ENCODE measurements at places on chromosomes 3 and 15. TPM values are rescaled to one million over a fixed set of nuclear protein-coding genes. Genes with fewer than 3 reads are reported as not detected.

The GNAT1 gene
- not detected for polyA plus RNA-seq

DNA sequence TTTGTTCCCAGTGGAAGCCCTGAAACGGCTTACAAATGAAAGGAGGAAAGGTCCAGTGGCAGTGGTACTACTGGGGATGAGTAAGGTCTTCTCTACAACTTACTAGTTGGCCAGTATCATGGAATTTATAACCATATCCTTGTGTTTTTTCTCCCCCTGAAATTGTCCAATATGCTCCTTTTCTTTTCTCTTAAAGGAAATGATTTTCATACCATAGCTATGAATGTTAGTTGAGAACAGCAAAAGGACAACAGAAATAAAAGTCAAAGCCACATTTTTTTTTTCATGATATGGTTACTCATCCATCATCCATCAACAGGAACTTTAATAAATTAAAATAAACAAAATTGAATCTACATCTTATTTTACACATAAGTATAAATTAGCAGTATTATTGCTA is 450.4 kb downstream of the MFSD1 start:
- DNase-seq = peak; percentile 63

DNA sequence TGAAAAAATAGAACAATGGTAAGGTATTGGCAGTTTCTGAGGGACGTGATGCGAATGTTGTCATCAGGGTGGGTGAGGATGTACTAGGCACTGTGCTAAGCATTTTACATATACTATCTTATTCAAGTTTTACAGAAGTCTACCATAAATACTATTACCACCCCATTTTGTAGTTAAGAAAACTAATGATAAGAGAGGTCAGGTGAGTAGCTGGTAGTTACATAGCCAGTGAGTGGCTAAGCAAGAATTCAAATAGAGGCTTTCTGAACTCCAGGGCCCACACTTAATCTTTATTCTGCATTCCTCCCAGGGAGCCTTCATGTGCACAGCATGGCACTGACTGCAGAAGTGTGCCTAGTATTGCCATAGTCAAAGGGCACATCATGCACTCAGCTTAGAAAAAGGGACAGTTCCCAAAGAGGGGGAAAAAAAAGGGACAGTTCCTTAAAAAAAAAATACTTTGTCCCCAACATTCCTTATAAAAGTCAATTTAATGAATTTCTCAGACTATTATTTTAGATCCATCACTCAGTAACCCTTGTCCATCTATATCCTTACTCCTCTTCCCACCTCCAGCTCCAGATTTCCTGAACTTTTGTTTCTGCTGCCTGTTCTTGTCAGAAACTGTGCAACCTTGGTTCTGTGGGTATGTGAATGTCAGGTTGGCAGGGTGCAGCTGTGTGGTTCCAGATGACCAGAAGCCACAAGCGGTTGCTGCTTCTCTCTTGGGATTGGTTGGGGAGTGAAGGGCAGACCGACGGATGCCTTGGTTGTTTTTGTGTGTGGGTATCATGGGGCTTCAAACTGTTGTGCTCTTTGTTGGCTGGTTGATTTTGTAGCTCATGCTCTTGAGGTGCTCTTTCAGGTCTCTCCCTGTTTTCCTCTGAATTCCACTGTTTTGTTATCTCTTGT is 8.3 kb downstream of the MAPKBP1 start:
- no peak for DNase-seq

The PLA2G4D gene
- polyA plus RNA-seq = not detected

DNA sequence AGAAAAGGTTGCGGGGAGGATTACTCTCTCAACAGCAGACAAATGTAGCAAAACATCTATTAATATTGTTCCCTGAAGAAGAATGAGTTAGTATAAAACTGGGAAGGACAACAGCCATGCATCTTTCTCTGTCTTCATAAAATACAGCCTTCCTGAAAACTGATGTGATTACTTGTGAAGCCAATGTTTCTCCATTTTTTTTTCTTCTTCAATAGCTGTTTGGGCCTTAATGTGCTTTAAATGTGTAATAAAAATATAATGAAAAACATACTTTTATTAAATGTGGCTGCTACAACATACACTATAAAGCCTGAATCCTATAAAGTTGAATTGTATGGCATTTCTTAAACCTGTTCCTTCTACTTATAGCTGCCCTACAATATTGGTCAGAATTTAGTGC is 146.3 kb upstream of the LMCD1 start:
- DNase-seq = no peak

DNA sequence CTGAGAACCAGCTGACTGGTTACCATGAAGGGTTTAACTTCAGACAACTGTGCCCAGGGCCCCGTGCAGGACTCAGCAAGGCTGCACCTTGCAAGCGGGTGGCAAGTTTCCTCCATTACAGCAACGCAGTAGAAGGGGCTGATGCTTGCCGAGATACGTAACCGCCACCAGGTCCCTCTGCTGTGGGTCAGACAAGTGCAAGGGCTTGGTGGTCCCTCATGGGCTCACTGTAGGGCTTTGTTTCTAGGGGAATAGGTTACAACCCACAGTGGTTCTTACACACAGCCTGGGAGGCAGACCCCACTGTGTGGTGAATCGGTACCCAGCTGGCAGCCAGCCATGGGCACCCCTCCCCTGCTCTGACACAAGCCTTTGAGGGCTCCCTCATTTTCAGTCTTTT is 15.5 kb upstream of the SNRPA1 start:
- DNase-seq = no peak

The STRIT1 gene
- polyA plus RNA-seq = not detected

DNA sequence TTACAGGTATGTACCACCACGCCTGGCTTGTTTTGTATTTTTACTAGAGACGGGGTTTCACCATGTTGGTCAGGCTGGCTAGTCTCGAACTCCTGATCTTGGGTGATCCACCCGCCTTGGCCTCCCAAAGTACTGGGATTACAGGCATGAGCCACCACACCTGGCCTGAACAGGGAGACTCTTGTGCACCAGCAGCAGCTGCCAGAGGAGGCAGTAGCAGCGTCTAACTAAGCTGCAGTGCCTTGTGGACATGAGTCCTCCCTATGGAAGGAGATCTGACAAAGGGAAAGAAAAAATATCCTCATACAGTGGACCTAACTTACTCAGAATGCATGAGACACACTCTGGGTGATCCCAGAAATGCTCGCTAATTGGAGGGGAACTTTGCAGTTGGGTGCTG is 36.8 kb upstream of the NEO1 start:
- DNase-seq = no peak

- DNase-seq = no peak
Measured at GRCh38 chr15:85337425-85338074, 42.9 kb upstream of the AKAP13 start.

DNA sequence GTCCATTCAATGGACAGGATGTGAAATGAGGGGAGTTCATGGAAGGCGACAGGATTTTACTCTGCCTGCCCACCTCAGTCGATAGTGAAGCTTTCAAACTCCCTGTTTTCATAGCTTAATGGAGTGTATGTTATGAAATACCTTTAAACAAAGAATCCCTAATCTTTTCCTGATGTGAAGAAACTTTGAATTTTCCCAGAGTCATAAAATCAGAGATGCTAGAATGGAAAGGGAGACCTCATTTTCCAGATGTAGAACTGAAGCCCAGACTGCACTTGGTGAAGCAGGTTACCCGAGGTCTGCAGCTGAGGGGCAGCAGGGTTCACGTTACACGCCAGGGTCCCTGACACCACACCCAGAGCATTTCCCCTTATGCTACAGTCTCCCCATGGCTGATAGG is 34.7 kb upstream of the LACTB start:
- peak; percentile 45 for DNase-seq

GRCh38 chr3:32308378-32308777 is 69.9 kb downstream of the CMTM8 start:
- no peak for DNase-seq

DNA sequence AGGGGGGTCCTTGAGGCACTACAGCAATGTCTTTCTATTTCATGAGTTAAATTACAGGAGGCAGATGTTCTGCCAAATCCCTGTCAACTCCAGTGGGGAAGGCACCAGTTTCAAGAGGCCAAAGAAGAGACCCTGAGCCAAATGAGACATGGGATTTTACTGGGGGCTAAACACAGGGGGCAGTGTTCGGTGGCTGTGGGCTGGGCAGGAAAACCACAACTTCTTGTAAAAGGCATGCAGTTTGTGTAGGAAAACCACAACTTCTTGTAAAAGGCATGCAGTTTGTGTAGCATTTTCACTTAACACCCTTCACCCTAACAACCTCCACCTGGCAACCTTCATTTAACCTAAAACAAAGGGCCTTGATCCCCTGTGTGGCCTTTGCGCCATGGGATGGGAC is 61.0 kb downstream of the POLR2M start:
- no peak for DNase-seq

DNA sequence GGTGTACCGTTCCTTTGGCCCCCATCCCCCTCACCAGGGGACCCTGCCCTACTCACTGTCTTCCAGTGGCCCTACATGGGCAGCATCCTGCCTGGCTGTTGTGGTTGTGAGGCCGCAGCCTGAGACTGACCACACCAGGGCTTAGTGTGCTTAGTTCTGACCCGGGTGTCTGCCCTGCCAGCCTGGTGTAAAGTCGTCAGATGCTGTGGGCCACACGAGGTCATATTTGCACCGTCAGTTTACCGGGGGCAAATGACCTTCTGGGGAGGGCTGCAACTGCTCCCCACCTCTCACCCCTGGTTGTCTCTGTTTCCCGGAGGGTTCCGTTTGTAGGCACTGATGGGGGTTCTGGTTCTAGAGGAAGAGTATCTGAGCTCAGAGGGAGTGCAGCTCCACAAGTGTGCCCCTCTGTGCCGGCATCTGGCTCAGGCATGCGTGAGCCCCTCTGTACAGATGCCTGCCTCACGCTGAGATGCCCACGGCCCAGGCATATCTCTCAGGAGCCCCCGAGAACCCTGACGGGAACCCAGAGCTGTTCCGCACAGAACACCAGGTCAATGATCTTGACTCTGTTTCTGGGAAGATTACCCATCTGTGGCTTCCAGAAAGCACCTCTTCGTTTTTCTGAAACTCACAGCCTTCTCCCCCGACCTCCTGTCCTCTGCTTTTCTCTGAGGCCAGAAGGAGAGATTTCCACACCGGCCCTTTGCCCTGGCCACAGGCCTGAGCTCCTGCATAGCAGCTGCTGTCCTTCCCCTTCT is 19.2 kb downstream of the KLF13 start:
- no peak for DNase-seq

The CTXN2 gene
- not detected for polyA plus RNA-seq

The LYSMD4 gene
- 2.7 TPM for polyA plus RNA-seq

The C3orf52 gene
- 4.5 TPM for polyA plus RNA-seq

DNA sequence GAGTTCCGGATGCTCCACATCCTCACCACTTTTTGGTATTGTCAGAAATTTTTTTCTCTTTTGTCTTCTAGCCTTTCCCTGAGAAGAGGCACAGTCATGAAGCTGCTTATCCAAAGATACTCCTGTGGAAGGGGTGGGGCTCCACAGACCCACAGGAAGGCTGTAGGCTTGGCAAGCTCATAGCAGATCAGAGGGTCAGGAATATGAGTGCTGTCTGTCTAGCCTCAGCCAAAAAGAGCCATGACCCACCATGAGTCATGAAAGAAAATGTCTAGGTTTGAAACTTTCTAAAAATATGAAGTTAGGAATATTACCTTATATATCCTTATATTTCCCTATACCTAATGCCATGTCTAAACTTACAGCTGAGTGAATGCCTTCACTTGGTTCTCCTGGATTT is 118.2 kb upstream of the THBS1 start:
- DNase-seq = no peak

The PIGBOS1 gene
- 16.0 TPM for polyA plus RNA-seq

DNA sequence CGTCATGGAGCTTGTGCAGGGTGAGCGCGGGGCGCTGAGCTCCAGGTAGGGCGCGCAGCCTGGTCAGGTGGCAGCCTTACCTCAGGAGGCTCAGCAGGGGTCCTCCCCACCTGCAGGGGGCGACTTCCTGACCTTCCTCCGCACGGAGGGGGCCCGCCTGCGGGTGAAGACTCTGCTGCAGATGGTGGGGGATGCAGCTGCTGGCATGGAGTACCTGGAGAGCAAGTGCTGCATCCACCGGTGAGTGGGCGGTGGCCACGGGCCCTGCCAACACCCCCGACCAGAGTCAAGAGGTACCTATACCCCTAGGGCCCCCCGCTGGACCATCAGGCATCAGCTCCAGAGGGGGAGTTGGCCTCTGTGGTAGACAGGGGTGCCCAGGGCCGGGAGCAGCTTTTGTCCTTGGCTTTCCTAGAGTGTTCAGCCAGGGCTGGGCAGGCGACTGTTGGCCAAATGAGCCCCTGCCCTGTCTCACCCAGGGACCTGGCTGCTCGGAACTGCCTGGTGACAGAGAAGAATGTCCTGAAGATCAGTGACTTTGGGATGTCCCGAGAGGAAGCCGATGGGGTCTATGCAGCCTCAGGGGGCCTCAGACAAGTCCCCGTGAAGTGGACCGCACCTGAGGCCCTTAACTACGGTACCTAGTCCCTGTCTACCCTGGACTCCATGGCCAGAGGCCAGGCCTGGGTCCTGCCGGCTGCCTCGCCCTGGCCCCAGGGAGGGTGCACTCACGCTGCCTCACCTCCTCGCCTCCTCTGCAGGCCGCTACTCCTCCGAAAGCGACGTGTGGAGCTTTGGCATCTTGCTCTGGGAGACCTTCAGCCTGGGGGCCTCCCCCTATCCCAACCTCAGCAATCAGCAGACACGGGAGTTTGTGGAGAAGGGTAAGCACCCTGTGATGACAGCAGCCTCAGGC is 9.1 kb downstream of the FES start:
- DNase-seq = no peak

GRCh38 chr3:170701696-170702678 is 116.1 kb upstream of the SLC7A14 start:
- no peak for DNase-seq

The KCNAB1 gene
- not detected for polyA plus RNA-seq

All from BJ (cell line).